ENCODE measurements at places on chromosomes 7 and 10. TPM values are rescaled to one million over a fixed set of nuclear protein-coding genes. Genes with fewer than 3 reads are reported as not detected.

The OR6V1 gene
- not detected for total RNA-seq

The PPP1R9A gene
- total RNA-seq = 5.0 TPM

The ZMYND11 gene
- 37.5 TPM for total RNA-seq

The CYP3A4 gene
- total RNA-seq = 0.15 TPM

The SLC39A12 gene
- not detected for total RNA-seq

The HK1 gene
- 74.4 TPM for total RNA-seq

DNA sequence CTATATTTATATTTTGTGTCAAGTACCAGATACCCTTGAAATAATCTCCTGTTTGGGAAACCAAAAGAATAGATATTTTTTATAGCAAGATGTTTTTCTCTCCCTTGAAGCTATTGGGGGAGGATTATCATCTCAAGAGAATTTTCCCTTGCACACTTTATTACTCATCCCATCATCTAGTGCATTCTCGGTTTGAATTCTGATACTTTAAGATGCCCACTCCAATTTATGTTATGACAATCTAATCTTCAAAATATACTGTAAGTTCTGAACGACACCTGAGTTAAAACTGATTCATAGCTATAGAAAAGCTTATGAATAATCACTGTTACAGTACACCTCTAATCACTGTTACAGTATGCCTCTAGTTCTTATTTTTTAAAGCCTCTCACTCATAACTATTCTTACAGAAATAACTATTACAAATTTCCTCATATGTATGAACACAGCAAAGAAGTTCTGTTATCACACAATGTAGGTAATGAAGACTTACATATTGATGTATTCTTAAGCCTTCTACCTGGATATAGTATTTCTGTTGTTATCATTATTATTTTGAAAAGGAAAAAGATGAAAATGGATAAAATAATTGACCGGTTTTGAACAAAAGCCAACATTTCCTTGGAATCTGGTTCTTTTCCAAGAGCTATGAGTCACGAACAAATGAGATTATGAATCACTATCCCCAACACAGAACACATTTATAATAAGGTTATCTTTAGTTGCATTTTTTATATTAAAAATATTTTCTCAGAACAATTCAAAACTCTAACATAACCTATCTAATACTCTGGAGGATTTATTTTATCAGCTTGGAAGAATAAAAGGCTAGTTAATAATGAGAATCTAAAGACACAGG is 72.3 kb upstream of the FAM13C start:
- no peaks in the 10 kb centered on the region for H3K36me3 ChIP-seq
- H3K4me3 ChIP-seq = no peak overlapping the region
- H3K4me1 ChIP-seq = no peaks in the 10 kb centered on the region

DNA sequence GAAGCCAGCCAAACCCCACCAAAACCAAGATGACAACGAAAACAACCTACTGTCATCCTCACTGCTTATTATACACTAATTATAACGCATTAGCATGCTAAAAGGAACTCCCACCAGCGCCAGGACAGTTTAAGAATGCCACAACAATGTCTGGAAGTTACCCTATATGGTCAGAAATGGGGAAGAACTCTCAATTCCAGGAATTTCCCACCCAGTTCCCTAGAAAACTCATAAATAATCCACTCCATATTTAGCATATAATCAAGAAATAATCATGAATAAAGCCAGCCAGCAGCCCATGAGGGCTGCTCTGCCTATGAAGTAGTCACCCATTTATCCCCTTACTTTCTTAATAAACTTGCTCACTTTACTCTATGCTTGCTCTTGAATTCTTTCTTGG is 20.8 kb downstream of the MICU1 start:
- no peaks in the 10 kb centered on the region for H3K27me3 ChIP-seq
- H3K27ac ChIP-seq = no peak overlapping the region
- no peaks in the 10 kb centered on the region for H3K36me3 ChIP-seq
- DNase-seq = no peak

DNA sequence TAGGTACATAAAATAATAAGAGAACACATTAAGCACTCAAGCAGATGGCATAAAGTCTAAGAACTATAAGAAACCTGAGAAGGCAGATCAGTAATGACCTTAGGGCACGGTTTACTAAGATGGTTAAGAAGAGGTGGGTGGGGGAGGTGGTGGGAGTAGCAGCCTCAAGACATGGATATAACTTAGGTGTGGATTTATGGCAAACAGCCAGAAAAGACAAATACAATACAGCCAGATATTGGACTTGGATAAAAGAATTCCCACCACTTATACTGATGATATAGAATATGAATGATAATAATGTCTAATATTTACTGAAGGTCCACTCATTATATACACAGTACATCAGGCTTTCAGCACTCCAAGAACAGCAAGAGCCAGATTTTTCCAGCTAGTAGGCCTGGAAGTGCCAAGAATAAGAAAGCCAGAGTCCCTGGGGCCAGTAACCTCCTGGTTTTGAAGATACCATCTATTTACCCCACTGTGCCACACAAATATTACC is 11.9 kb downstream of the DPY19L1 start:
- no peaks in the 10 kb centered on the region for H3K36me3 ChIP-seq
- peak overlapping the region; percentile 5 for H3K27ac ChIP-seq
- peaks cover 32% of the 10 kb centered on the region for H3K4me1 ChIP-seq
- H3K27me3 ChIP-seq = no peaks in the 10 kb centered on the region

DNA sequence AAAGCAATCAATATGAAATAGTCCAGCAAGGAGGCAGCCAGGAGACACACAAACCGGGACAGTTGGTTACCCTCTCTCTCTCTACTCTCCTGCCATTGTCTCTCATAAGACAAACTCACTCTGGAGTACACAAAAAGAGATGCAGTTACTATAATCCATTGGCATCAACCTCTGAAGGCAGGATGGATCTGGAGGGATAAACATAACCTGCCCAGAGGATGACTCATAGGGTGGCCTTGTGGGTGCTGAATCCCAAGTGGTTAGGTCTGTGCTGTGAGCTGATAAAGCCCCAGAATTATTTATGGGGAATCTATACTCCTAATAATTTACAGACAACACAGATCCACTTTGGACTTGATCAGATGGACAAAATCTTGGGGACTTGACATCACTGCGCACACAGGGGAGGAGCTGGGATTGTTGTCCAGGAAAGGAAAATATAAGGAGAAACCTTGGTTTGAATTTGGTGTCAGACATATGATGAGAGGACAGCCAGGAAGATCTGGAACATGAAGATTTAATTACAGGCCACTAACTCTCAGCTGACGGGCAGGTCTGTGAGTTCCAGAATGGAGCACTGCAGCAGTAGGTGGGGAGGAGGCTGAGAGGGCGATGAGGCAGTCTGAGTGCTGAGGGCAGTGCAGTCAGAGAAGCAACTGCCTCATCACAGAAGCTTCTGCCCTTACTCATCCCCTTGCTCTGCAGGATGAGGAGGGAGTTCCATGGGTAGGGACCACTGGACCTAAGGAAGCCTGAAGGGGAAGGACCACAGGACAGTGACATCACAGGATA is 113.9 kb upstream of the PRSS58 start:
- H3K27ac ChIP-seq = no peak overlapping the region
- DNase-seq = no peak
- H3K4me3 ChIP-seq = no peak overlapping the region
- H3K4me1 ChIP-seq = no peaks in the 10 kb centered on the region

DNA sequence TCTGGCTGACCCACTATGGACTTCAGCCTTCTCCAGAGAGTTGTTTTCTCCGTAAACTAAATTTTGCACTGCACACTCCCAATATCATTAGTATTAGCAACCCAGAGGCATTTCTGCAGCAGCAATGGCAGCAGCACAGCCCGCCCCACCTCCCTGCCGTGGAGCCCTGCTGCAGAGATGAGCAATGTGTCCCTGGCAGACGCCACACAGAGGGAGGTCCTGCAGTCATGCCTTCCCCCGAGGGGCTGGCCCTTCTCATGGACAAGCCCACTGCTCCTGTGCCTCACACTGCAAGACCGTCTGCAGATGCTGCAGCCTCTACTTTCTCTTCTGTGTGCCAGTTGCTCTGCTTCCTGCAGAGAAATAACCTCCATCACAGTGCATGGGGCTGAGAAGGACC is 393.4 kb upstream of the MKI67 start:
- no peak for DNase-seq
- peaks cover 5% of the 10 kb centered on the region for H3K27me3 ChIP-seq
- H3K36me3 ChIP-seq = no peaks in the 10 kb centered on the region
- H3K4me3 ChIP-seq = no peak overlapping the region
- H3K27ac ChIP-seq = no peak overlapping the region

- H3K27ac ChIP-seq = no peak overlapping the region
- H3K4me1 ChIP-seq = no peaks in the 10 kb centered on the region
- H3K4me3 ChIP-seq = no peak overlapping the region
These were observed 249.3 kb upstream of the PFKP start for GRCh38 chr10:2817940-2818636.

DNA sequence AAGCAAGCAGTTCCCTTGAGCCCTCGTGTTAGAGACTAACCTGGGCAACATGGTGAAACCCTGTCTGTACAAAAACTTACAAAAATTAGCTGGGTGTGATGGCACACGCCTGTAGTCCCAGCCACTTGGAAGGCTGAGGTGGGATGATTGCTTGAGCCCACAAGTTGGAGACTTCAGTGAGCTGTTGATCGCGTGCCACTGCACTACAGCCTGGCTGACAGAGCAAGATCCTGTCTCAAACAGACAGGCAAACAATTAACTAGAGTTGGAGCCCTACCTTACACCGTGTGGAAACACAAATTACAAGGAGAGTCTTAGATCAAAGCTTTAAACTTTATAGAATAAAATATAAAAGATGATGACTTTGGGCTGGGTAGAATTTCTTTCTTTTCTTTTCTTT is 219.5 kb downstream of the CUX1 start:
- no peak overlapping the region for H3K27ac ChIP-seq
- H3K4me1 ChIP-seq = no peaks in the 10 kb centered on the region
- no peaks in the 10 kb centered on the region for H3K27me3 ChIP-seq
- H3K36me3 ChIP-seq = no peaks in the 10 kb centered on the region

DNA sequence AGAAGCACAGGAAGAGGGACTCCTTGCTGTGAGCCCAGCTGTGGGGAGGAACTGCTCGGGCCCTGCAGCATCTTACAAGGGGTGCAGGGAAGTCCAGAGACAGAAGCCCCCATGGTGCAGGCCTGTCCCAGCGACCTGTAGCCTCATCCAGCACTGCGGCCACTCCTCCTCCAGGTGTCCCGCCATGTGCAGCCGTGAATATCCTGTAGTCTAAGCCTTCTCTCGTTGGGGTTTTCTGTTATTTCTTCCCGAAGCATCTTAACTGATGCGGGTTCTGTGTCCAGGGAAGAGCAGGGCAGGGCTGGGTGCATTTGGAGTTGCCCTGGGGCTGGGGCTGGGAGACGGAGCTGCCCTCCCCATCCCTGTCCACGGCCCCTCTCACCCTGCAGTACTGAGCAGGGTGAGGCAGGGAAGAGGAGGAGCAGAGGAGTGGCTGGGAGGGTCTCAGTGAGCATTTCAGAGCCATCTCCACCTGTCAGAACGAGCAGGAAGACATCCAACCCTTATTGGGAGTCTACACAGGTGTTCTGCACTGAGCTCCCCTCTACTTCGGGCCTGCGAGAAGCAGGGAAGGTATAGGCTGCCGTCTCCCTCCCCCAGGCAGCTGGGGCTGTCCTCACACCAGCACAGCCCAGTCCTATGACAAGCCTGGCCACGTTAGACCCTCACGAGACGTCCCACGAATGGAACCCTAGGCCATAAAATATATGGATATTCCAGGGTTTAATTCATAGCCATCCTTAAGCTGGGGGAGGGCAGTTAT is 494.5 kb downstream of the DNAJB6 start:
- no peaks in the 10 kb centered on the region for H3K36me3 ChIP-seq
- no peaks in the 10 kb centered on the region for H3K4me1 ChIP-seq
- no peak overlapping the region for H3K27ac ChIP-seq
- H3K27me3 ChIP-seq = peaks cover 7% of the 10 kb centered on the region
- no peak overlapping the region for H3K4me3 ChIP-seq

DNA sequence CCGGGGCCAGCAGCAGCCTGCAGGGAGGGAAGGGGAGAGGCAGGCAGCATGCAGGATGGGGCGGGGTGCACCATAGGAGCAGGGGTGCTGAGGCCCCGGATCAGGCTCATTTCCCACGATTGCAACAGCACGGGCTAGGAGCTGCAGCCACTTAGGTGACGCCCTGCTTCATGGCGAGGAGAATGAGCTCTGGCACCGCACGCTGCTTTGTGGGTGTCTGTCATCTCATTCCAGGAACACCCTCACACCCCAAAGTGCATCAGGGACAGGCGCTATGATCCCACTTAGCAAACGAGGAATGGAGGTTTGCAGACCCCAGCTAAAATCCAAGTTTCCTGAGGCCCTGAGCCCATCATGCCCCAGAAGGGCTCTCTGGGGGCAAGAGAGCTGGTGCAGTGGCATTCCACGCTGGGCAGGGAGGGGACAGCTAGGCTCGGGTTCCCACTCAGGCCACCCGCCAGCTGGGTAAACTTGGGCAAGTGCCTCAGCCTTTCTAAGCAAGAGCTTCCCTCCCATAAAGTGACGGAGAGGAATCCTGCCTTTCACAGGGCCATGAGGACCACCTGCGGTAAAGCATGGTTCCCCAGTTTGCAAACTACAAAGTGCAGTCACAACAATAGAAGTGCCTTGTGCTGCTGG is 9.3 kb downstream of the KCNH2 start:
- DNase-seq = no peak
- H3K4me3 ChIP-seq = no peak overlapping the region
- no peaks in the 10 kb centered on the region for H3K27me3 ChIP-seq
- H3K36me3 ChIP-seq = no peaks in the 10 kb centered on the region

DNA sequence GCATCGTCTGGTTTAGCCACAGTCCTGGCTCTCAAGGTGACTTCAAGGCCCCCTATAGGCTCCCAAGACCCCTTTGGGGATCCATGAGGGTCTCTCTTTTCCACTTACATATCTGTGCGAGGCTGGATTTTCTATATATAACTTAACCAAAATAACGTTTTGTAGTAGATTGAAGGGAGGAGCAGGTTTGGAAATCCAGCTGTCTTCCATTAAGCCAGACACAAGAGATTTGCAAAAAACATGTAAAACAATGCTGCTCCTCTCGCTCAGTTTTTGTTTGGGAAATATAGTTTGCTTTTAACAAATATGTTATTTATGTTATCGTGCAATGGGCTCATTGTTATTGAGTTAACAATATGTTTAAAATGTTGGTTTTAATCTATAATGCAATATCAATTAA is 811.2 kb downstream of the TYW1 start:
- no peak for DNase-seq
- no peaks in the 10 kb centered on the region for H3K36me3 ChIP-seq
- no peak overlapping the region for H3K4me3 ChIP-seq
- H3K4me1 ChIP-seq = no peaks in the 10 kb centered on the region
- H3K27me3 ChIP-seq = 0 out of 2 replicates have a peak, but pooled peaks cover 2% of the 10 kb centered on the region

- no peak overlapping the region for H3K27ac ChIP-seq
- DNase-seq = no peak
- H3K36me3 ChIP-seq = no peaks in the 10 kb centered on the region
These were observed 182.7 kb downstream of the CUX1 start for GRCh38 chr7:102000123-102000522.

Data from Panc1 (cell line).